ENCODE measurements at places on chromosomes 7 and 10. TPM values are rescaled to one million over a fixed set of nuclear protein-coding genes. Genes with fewer than 3 reads are reported as not detected.

GRCh38 chr10:102450124-102450373, 1.3 kb downstream of the C10orf95 start:
- DNase-seq = no peak

GRCh38 chr10:18501198-18501597, 150.2 kb downstream of the NSUN6 start:
- no peak for DNase-seq

DNA sequence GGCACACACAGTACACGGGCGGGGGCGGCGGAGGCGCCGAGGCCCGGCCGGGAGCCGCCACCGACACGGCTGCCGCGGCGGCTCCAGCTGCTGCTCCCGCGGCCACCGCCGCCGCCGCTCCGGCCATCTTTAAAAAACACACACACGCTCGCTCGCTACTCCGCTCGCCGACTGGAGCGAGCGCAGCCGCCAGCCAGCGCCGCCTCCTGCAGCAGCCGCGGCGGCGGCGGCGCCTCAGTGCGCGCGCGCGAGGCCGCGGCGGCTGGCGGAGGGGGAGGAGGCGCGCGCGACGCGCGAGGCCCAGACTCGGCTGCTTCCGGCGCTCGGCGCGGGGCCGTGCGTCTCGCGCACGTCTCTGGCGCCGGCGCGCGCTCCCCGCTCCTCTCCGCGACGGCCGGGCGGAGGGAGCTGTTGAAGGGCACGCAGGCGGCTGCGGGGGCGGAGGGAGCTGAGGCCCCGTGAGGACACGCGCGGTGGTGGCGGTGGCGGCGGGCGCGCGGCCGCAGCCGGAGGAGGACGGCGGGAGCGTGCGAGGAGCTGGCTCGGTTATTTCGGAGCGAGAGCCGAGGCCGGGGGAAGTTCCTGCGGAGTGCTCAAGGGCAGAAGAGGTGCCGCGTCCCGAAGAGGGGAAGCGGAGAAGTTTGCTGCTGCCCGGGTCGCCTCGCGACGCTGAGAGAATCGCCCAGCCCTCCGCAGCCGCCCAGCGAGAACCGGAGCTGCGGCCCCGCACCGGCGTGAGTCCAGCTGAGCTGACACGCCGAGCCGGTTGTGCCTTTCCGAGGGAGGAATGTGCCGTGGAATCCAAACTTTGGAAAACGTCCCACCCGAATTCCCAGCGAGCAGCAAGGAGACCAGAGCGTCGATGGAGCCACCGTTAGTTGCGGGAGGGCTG, at the start of gene KDM7A:
Gene KDM7A (minus strand): TSS at position 173 of the 892 bp plus-strand sequence. CDS start 46 bp downstream, at position 127.
- DNase-seq = peak; percentile 70

DNA sequence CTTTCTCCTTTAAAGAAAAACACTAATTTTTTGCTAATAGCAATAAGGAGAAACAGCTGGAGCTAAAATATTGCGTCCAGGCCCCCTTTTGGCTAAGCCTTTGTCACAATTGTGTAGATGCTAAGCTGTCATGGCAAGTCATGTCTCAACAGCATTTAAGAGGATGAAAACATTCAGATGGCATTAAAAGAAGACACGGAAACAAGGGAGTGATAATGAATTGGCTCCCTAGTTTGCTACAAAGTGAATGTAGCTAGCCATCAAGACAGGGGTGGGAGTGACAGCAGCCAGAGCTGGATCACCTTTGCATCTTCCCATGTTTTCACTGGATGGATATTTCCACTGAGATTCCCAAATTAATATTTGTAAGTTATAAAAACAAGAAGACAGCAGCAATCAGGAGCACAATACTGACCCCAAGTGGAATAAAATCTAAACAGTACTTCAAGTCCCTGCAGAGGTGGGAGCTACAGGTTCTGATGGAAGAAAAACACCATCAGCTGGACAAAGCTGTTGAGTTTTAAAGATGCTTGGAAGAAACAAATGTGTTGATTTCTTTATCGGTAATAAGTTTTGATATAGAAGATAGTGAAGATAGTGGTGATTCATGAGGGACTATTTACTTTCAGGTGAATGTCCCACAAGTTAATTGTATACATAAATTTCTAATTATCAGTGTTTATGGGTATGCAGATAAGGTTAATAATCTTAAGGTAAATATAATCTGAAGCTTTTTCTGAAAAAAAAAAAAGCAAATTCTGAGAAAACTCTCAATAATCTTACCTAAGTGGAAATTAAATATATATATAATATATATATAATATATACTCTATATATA, 129.4 kb downstream of the SLC16A9 start:
- no peak for DNase-seq

- no peak for DNase-seq
These were observed 22.2 kb downstream of the MMS19 start for GRCh38 chr10:97475936-97476594.

GRCh38 chr7:151876899-151877777, at the start of gene PRKAG2:
Gene PRKAG2, minus strand, starts transcription at chr7:151877115. Its CDS starts 495 bp downstream, at chr7:151876620.
- DNase-seq = peak; percentile 46

- no peak for DNase-seq
These were observed 40.0 kb upstream of the TM9SF3 start for GRCh38 chr10:96626795-96627194.

DNA sequence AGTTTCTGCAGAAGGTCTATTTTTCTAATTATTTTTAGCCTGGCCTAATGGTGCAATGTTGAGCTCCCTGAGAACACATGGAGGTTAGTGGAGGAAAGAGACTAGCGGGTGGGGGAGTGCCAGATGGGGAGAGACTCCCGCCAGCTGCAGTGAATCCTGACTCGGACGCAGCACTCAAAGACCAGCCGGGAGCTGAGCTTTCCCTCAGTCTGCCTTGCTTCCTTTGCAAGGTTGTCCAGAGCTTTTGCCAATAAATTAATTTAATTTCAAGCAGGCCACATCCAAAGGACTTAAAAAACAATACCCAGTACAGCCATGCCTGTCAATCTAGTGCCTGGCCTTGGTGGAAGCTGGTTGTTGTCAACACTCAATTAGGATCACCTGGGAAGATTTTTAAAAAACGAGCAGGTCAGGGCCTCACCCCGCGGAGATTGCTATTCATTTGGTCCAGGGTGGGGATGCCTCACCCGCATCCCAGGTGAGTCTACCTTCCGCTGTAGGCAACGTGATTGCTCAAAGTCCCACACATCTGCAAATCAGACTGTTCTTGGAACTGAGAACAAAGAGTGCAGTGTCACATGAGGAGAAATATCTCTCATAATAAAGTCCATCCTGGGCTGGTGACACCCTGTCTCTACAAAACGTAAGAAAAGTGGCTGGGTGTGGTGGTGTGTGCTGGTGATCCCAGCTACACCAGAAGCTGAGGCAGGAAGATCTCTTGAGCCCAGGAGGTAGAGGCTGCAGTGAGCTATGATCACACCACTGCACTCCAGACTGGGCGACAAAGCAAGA, 4.0 kb downstream of the CLRN3 start:
- DNase-seq = no peak

DNA sequence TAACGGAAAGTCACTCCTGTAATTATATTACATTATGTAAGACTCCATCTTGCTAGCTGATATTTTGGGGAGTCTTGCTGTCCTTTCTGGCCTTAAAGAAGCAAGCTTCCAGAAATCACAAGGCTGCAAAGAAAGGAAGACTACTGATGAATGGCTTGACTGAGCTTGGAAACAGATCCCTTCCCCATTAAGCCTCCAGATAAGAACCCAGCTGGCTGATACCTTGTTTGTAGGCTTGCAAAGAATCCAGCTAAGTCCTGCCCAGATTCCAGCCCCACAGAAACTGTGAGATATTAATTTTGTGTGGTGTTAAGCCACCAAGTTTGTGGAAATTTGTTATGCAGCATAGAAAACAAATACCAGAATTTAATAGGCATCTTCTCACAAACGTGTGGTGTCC, 49.9 kb upstream of the TMEM106B start:
- DNase-seq = no peak

DNA sequence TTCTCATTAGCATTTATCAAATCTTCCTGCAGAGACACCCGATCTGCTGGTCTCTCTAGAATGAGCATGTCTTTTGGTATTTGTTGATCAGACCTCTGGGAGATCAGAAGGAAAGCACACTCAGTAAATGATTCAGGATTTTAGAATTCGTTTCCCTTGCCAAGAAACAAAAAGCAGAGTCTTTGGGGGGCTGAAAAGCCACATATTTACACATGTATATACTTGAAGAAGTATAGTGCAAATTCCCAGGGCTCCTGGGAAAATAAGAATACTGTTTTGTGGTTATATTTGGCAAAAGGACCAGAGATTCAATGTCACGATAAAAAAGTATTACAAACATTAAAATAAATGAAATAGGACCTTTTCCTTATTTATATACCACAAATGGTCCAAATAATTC, 100.2 kb downstream of the AGMO start:
- no peak for DNase-seq

DNA sequence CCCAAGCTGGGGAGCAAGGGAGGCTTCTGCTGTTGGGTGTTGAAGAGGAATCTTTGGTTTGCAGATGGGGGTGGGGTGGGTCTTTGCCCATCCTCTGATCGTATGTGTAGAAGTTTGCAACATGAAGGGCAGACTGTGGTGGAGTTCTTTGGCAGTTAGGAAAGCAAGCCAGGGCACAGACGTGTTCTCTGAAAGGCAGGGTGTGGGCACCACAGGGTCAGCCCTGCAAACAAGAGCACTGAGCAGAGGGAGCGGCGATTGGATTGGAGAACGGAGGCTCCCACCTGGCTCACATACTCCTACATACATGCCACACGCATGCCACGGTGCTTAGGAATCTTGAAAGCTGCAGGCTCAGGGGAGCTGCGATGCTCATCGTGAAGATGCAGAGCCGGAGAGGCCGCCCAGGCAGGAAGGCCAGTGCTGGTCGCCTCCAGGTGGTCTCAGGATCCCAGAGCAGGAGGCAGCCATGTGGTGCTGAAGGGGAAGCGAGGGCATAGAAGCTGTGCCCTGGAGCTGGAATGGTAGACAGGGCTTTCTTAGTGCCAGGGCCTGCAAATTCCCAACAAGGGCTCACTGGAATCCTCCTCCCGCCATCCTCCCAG, 149.0 kb downstream of the MGMT start:
- DNase-seq = no peak

DNA sequence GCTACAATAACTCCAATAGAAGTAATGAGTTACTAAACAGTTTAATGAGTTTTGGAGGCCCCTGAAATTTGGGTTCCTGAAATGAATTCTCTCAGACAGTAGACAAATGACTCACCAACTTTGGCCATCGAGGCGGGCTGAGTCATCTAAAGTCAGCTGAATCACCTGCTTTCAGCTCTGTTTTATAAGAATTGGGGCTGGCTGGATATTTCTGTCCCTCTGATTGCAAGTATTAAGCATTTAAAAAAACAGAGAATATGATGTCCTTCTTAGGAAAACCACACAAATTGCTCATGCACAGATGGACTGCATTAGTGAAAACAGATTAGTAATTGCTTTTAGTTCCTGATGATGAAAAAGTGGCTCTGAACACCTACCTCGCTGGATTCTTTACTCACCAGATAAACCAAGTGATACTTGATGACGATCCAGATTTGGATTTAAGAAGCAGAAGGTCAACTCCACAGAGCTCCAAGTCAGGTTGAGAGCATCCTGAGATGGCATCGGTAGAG, 59.1 kb downstream of the ZNF365 start:
- peak; percentile 33 for DNase-seq

DNA sequence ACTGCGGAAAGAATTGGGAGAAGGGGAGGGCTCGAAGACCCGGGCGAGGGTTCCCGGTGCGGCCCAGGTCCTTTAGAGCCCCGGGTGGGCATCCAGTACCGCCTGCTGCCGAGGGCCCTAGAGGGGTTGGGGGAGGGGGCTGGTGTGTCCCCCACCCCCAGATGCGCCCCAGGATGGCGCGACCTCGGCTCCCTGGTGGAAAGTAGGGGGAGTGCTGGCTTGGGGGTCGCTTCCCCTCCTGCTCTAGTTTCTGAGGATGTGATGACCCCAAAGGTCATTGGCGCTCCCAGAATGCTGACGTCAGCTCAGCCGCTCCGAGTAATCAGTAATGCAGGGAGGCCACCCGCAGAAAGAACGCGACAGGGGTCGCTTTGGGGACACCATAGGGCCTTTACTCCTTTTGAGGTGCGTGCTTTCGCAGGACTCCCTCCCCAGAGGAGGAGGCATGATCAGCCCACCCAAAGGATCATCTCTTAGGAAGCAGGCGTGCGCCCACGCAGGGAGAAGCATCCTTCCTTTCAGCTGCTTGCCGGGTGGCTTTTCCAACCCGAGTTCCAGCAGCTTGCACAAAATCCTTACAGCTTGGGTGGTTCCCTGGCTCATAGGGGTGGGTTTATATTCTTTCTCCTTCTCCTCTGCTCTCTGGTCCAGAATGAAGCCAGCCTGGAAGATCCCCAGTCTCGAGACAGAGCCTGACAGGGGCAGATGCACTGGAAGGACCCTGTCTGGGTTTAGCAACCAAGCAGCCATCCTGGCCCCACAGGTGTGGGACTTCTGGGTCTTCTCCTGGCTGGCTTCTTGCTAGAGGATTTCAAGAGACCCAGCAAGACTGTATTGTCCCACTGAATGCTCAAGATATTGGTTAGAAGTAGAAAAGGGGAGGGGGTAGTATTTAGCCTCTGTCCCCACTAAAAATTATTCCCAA, 1.3 kb upstream of the PRKAG2 start:
- no peak for DNase-seq

- DNase-seq = no peak
These were observed 138.1 kb downstream of the HERPUD2 start for GRCh38 chr7:35556515-35557471.

DNA sequence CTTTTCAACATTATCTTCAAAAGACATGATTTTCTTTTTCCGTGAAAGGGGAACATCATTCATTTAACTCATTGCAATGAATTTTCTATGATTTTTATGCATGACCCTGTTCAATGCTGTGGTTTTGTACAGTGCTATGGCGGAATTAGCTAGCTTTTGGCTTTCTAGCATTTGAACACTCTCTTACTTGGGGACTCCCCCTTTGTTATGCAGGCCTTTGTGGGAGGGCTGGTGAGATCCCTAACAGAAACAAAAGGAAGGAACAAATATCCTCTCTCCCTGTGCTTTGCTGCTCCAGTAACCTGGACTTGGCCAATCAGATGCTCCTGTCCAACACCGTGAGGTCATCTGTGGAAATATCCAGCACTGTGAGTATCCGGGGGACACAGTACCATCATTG, 353.4 kb upstream of the FZD8 start:
- no peak for DNase-seq

GRCh38 chr7:28732071-28732869, 225.9 kb downstream of the TRIL start:
- no peak for DNase-seq

DNA sequence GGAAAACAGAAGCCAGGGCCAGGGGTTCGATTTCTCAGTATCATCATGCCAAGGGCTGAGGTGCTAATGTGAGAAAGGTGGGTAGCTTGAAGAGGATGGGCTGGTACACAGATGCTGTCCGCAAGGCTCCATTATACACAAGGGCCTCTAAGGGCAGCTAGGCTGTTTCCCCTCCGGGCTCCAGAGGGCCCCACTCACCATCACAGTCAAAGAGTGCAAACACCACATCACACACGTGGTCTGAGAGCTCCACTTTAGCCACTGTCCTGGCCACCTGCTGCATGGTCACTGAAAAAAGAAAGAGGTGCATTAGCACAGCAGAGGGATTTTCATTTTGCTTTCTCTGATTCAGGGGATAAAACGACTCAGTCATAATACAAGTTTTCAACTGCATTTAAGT, 20.9 kb upstream of the DNAJB12 start:
- DNase-seq = no peak

Gene PIK3CG
- 6.0 TPM for total RNA-seq

Gene LRRN3
- 2.7 TPM for total RNA-seq

Gene SPDYE6
- total RNA-seq = not detected

Gene GIMAP1
- total RNA-seq = 2.1 TPM

Gene UCN3
- not detected for total RNA-seq

Gene MMD2
- total RNA-seq = not detected

Gene GSTO1
- total RNA-seq = 81.7 TPM

Gene OPN4
- not detected for total RNA-seq

Gene ITPRID1
- total RNA-seq = not detected

Gene FOXL3
- total RNA-seq = not detected

All from omental fat pad (tissue), 4 donors.